ENCODE measurements at places on chromosomes 3 and 15.

DNA sequence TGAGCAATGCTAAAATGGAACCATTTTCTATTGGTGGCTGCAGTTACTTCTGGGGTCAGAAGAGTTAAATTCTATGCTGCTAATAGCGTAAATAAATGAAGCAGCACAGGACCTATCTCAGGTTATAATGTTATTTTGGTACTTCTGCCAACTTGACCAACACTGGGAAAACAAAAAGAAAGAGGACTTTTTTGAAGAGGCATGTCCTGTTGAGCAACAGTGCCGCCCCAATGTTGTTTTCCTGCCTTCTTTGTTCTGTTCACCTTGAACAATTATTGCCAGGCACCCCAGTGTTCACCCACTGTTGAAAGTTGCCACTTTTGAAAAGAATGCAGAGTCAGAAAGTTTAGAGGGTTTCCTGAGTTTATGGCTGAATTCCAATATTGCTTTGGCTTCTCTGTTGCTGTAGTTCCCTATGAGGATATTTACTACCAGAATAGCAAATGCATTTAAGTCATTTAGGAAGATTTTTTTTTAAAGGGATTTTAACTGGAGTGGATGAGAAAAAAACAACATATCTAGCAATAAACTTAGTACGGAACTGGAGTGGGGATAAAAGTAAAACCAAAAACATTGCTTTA, 679.0 kb upstream of the DPPA4 start:
- peak; percentile 3 for DNase-seq

GRCh38 chr3:127016461-127016860, 33.5 kb downstream of the PLXNA1 start:
- DNase-seq: no peak

- DNase-seq: no peak
Observed at GRCh38 chr3:119428538-119428937, 34.9 kb downstream of the TMEM39A start.

DNA sequence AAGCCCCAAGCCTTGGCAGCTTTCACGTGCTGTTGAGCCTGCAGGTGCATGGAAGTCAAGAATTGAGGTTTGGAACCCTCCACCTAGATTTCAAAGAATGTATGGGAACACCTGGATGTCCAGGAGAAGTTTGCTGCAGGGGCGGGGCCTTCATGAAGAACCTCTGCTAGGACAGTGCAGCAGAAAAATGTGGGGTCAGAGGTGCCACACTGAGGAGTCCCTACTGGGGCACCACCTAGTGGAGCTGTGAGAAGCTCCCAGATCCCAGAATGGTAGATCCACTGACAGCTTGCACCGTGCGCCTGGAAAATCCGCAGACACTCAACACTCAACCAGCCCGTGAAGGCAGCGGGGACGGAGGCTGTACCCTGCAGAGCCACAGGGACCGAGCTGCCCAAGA, 201.6 kb downstream of the OCA2 start:
- no peak for DNase-seq

DNA sequence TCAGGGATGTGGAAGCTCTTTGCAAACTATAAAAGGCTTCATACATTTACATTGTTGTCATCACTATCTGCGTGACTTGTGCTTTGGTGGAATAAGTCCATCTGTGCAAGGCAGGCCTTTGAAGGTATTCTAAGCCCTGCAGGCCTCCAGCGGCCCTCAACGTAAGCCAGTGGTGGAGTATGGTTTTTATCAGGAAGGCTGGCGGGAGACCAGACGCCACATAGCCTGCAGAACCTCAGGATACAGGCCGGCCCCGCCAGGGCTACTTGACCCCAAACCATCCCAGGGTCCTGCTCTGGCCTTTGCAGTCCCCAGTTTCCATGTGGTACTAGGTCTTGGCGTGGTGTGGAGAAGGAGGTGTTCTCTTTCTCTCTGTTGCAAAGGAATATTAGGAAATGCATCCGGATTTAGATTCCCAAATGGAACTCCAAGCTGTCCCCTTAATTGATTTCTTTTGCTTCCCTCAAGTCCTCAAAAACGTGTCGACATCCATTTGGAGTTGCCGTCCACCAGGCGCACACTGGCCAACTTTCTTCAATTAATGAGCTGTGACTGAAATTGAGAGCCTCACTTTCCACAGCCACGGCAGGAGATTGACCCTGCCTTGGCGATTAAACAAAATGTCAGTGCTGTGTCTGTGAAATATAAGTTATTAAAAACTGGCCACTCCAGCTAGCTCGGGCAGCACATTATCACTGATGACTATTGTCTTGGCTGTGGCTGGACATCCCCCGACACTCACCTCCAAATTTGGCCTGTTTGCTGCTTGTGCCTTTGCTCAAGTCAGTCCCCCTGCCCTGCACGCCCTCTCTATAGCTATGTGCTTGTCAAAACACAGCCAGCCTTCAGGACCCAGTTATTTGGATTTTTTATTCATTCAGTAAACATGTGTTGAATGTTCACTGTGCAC, 239.8 kb upstream of the TLE3 start:
- DNase-seq: no peak

- DNase-seq: peak; percentile 96
Observed at GRCh38 chr3:50251220-50251619, 15.2 kb downstream of the GNAI2 start.

GRCh38 chr15:39282663-39283208, 298.1 kb upstream of the THBS1 start:
- no peak for DNase-seq

DNA sequence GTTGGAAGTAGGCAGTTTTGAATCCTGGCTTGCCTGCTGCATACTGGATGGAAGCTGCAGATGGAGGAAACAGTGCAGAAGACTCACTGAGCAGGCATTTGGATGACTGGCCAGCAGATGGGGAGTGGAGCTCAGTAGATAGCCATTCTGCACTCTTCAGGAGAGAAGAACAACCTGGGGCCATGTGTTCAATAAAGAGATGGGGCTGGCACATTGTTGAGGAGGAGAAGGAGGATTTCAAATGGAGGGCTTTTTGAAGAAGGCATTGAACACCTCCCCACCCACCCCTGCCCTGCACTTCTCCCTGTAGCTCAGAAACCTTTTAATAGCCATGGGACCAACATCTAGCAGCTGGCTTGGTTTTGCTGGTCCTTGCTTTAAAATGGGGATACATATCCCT, 109.8 kb downstream of the CACNA1D start:
- DNase-seq: no peak

- no peak for DNase-seq
Observed at GRCh38 chr15:90829942-90830440, 38.4 kb upstream of the FURIN start.

DNA sequence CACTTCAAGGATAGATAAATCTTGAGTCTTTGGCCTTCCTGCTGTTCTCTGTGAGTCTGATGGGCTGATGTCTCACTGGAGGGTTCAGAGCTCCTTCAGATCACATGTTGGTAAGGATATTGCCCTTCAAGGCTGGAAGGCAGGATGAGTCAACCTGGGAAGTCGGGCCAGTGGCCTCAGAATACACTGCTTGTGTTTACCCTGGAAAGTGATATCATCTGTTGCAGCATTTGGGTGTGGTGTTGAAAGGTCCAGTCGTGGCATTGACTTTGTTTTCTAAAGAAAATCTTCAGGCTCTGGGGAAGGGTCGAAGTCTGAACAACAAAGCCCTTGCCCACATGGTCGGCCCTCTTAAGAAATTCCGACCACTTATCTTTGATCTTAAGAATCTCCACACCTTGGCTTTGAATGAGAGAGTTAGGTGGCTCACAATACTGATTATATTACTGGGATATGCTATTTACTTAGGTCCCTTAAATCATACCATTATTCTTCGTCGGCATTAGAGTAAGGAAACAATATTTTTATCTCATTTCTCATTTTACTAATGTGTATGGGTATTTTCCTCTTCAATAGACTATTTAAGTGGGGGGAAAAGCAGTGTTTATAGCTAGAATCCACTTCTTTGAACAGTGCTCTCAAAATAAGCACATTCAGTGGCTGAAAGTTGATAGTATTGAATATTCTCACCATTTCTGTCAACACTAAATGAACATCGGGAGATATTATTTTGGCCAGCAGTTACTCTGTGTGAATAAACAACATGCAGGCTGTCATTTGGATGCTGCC, 303.9 kb upstream of the RASGRP1 start:
- DNase-seq: peak; percentile 97

DNA sequence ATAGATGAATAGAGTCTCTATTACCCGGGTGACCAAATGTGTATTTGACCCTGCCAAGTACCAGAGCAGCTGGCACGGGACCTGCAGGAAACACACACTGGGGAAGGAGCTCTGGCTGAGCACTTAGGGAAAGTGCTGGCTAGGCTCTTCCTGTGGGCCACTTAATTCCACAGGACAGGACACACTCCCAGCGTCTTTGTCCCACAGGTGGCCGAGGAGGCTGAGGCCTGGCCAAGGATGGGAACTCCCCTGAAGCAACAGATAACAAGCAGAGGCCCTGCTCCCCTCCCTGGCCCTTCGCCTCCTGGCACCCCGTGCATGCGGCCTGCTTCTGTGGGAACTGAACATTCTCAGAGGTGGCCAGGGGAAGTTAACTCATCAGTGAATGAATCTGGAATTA, 180.8 kb downstream of the ATP10A start:
- DNase-seq: no peak

DNA sequence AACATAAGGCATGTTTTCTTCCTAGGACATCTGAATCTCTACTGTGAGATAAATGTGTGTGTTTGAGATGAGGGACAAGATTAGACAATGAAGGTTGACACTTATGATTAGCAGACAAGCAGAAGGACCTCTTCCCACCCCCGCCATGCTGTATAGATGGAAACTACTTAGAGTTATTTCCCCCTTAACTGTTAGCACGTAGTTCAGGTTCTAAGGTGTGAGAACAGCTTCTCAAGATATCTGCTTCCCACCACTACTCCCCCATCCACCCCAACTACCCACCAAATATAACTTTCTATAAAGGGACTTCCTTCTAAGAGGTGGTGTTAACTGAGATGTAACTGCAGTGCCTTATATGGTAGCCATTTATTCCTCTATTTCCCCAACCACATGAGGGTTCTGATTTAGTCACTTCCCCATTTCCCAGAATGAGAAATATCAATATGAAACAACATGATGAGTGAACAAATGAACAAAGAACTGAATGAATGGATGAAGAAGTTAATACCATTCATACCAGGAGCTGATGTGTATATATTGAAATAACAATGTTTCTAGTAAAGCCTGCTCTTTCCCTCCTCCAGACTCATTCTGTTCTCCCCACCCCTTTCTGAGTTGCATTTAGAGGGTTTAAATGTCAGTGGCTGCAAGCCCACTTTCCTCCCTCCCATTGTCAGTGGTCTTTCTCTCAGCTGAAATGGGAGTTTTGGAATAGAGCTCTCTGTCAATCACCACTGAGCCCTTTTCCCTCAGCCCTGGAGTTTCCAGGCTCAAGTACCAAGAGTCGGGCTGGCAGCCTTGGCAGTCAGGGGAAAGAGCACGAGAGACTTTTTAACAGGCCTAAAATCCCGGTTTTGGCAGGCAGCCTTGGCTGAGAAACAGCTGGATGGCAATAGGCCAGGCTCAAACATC, 7.7 kb upstream of the RFTN1 start:
- no peak for DNase-seq

DNA sequence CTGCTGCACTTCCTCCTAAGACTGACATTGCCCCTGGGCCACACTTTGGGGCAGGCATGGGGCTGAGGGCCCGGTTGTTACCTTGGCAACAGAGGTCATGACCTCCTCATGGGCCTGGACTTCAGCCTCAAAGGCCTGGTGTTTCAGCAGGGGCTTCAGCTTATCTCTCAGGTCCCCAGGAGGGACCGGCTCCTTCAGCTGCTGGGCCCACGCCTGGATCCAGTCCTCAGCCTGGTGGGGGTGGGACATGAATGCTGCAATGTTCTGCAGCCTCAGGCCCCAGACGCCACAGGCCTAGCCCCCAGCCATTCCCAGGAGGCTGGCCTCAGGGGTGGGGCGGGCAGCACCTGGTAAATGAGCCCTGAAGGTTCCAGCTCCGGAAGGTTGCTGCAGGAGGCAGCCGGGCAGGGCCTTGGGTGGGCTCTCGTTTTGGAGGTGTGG, 27.6 kb downstream of the SPTBN5 start:
- no peak for DNase-seq

DNA sequence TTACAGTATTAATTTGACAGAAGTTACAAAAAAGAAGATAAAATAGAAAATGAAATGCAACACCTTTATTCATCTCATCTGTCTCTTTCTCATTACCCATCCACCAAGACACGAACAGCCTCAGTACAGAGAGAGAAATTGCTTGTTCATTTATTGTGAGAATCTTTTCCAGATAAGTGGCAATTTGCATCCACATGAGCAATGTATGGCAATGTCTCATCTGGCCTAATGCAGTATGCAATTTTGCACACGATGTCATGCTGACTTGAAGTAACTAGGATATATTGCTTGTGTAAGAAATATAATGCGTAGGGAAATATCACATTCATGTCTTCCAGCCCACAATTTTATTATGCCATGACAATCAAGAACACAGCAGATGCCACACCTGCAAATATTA, 866.9 kb downstream of the ROBO1 start:
- DNase-seq: no peak
